COLO829 (cell line): ENCODE measurements at places on chromosomes 11 and 22.

DNA sequence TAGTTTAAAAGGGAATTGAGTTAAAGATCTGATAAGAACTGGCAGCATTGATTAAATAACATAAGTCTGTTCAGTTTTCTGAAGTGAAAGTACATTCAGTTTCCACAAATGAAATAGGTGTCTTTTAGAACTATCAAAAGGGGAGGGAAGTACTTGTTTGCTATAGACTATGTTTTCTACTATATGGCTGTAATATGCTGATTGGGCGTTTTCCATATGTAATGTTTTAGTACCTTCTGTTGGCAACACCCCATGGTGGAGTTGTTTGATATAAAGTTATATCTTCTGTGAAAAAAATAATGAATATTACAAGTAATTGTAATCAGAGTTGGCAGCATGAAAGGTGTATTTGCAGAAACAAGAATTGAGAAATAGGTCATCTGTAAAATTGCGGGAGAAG is 237.6 kb downstream of the JRKL start:
- no peak for DNase-seq

- no peak for DNase-seq
Measured at GRCh38 chr11:101880222-101880621, 34.6 kb upstream of the CEP126 start.

DNA sequence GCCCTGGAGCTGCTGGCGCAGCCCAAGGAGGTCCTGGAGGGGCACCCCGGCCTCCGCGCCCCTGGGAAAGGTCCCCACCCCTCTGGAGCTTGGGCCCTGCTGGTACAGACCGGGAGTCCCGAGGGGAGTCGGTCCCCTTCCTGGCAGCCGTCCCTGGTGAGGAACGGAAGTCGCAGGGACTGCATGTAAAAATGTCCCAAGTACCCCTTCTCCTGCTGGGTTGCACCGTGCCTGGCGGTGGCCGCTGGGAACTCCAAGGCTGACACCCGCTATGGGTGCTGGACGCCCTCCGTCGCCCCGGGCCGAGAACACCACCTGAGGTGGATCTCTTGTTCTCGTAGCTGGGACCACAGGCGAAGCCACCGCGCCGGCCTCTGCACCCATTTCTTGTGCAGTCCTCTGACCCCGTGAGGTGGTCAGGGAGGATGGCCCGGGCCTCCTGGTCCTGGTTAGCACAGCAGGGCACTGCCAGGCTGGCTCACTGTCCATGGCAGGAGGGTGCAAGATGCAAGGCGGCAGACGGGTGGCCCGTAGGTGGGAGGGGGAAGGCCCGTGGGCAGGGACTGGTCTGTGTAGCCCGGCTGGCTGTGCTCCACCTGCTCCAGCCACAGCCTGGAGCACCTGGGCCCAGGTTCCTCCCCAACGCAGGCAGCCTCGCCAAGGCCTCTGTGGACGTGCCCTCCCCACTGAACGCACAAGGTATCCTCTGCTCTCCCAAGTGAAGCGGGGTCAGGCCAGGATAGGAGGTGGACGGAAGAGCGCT is 165.2 kb downstream of the IGLL1 start:
- no peak for DNase-seq

DNA sequence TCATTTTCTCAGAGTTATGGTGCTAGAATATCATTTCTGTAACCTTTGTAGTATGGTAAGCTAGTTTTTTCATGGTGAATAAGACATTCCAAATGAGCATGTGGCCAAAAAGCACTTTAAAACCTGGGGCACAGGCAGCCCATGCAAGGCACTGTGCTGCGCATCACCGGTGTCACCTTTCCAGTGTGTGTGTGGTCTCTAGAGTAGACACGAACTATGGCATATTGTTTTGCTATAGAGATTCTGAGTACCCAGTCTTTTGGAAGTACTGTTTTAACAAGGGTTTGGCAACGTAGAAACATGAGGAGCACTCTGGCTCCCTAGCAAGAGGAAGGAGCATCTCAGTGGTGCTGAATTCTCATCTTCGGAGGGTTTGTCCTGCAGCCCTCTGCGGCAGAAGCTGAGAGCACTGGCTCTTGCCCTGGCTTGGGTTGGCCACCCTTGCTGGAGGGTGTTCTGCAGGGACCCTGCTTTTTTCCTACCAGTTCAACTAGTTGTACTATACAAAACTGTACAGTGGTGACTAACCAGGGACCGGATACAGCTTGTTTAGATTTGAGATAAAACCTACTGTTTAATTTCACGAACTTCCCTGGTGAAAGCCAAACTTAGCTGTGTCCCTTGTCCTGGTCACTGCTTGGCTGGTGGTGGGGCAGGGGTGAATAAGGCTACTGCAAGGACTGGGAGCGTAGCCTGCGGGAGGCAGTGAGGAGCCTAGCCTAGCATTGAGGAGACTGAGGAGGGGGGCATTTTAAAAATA is 135.7 kb downstream of the ATXN10 start:
- DNase-seq = no peak

- no peak for DNase-seq
Measured at GRCh38 chr11:70521475-70522308, 123.4 kb downstream of the CTTN start.

DNA sequence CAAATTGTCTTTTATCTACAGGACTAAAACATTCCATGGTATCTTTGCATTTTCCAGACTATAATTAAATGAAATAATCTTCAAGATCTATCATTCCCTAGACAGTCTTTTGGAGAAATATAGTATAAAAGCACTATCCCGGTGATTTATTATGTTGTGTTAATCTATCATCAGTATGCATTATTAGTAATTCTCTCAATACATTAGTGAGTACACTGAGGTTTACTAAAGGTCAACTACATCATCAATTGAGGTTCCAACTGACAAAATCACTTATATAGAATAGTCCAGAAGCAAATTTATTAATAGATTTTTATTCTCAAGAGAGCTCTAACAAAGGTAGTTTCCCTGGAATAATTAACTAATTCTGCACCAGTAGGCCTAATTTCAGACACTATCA is 169.6 kb downstream of the KCNA4 start:
- DNase-seq = no peak

DNA sequence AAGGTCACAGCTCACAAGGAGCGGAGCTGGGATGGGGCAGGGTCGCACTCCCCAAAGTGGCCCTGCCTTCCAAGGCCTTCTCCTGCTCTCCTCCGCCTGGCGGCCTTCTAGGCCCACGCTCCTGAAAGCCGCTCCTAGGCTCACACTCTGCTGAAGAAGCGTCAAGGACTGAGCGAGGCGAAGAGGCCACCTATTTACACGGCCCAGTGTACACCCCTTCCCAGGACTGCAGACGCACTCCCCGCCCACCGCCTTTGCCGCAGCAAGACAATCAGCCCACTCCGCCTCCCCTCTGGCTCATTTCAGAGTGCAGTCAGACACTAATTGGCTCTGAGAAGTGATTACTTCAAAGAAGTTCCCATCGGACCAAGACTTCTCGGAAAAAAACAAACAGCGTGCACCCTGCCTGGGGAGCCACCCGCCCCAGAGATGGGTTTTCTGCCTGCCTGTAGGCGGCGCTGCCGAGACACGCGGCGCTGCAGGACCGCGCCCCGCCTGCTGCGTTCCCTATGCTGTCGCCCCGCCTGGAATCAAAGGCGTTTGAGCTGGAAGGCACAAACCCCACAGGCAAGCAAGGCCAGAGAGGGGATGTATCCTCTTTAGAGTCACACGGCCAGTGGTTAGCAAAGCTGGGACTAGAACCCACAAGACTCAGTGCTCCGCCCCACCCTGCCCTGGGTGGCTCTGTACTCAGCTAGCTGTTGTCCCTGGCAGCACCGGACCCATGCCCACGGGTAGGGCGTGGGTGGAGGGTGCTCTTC is 414.8 kb downstream of the BUD13 start:
- no peak for DNase-seq

GRCh38 chr11:117514256-117514655 is 186.6 kb downstream of the CEP164 start:
- DNase-seq = no peak

- DNase-seq = no peak
Measured at GRCh38 chr11:43737201-43737590, 56.7 kb downstream of the HSD17B12 start.

DNA sequence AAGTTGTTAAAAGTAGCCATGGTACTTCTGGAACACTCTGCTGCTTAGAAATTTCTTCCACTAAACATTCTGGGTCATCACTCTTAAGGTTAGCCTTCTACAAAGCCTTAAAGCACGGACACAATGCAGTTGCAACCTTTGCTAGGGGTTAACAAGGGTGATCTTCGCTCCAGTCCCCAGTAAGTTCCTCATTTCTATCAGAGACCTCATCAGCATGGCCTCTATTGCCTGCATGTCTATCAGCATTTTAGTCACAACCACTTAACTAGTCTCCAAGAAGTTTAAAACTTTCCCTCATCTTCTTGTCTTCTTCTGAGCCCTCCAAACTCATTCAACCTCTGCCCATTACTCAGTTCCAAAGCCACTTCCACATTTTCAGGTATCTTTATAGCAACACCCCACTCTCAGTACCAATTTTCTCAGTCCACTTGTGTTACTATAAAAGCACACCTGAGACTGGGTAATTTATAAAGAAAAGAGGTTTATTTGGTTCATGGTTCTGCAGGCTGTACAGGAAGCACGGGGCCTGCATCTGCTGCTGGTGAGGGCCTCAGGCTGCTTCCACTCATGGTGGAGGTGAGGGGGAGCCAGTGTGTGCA is 48.7 kb upstream of the TH start:
- no peak for DNase-seq

DNA sequence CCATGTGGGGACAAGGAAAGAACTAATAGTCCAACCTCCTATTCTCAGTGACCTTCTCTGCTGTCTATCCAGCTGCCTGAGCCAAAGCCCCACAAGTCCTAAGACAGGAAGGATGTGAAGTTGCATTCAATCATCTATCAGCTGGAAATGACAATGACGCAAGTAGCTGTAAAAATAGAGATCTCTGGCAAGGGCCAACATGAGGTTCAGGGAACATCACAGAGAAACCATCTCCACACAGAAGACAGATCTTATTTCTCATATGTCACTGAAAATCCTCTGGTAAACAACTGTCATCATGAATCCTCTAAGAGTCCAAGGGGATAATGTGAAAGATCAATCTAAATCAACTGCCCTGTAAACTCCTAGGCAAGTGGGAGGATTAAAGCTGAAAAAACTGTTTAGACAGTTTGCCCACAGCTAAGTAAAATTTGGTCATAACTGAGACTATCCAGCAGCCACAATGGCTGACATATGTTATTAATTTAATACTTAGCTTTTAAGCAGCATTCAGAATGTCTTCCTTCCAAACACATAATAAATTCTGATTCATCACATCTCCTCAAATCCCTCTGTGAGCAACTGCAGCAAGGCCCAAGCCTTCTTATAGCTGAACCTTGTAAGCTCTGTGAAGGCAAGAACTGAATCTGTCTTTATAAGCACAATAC is 52.1 kb downstream of the ALG9 start:
- DNase-seq = no peak

DNA sequence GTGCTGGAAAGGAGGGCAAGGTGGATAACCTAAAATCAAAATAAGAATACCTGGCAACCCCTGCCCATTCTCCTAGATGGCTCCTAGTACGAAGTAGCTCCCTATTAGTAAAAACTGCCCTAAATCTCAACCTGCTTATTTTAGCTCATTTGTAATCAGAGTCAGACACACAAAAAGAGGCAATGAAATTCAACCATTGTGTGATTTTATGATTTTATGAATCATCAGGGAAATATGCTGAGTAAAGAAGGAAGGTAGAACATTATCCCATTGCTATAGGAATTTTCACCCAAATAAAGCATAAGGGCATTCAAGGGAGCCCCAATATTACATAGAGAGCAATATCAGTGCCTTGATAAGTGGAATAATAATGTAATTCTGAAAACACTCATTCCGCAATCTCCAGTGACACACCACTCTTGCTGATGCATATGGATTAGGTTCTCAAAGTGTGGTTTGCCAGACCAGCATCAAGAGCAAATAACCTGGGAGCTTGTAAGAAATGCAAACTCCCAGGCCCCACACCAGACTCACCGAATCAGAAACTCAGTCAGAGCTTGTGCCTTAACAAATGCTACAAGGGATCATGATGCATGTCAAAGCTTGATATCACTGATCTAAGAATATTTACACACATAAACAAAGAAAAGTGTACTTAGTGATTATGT is 789.6 kb downstream of the DLG2 start:
- DNase-seq = no peak

- DNase-seq = no peak
Measured at GRCh38 chr11:109140857-109141515, 281.0 kb upstream of the C11orf87 start.

DNA sequence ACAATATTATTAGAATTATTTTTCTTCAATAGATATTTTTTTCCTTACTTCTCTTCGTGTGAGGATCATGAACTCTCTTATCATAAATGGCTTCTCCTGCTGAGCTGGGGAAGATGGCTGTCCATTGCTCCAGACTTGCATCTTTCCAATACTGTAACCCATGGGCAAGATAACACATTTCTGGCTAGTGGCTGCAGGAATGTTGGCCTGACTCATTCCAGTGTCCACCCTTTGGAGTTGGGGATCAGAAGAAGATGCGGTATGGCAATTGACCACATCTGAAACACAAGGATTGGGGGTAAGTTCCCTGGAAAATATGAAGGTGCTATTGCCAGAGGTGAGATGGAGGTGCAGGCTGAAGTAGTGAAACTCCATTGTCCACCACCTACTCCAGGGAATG is 92.8 kb downstream of the FAR1 start:
- no peak for DNase-seq

DNA sequence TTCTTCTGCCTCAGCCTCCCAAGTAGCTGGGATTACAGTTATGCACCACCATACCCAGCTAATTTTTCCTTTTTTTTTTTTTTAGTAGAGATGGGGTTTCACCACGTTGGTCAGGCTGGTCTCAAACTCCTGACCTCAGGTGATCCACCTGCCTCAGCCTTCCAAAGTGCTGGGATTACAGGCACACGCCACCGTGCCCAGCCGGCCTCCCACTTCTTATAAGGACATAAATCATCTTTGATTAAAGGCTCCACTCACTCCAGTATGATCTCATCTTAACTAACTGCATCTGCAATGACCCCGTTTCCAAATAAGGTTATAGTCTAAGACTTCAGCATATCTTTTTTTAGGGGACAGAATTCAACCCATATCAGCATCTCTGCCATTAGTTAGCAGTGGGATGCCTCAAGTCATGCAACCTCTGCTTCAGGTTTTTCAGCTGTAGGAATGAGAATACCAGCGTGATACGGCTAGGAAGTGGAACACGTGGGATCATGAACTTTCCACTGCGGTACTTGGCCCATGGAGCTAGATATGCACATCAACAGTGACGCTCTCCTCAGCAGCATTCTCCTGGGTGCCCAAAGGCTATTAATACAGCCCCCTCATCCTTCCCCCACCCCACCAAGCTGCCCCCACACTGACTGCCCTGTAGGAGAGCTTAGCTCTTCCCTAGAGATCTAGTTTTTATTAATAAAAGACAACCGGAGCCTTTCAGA is 41.4 kb downstream of the MCHR1 start:
- DNase-seq = no peak
